Anterior cingulate cortex (tissue), 58 donors: ENCODE measurements at places on chromosomes 7 and 10.

DNA sequence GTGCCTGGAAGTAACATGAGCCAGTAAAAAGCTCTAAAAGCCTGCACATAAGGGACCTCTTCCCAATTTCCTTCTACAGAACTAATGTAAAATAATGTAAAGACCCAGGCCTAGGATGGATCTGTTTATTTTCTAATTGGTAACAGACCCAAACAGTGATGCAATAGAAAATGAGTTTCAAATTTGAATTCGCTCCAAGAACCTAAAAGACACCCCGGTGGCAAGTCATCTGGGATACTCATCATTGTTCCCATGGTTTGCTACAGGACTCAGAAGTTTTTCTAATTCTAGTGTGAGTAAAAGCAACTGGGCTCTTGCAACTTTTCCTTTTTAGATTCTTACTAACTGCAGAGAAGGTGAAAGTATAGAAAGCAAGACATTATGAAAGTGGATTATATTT lies 271.3 kb upstream of the CACNA2D1 start:
- DNase-seq = no peak

- DNase-seq = no peak
These were observed 21.9 kb upstream of the CPN1 start for GRCh38 chr10:100103581-100103980.

- no peak for DNase-seq
These were observed 495.2 kb upstream of the LRRN3 start for GRCh38 chr7:110595694-110596093.

GRCh38 chr10:131896403-131896802 lies 4.4 kb upstream of the PPP2R2D start:
- no peak for DNase-seq

- no peak for DNase-seq
These were observed 19.5 kb downstream of the GLI3 start for GRCh38 chr7:42217548-42217947.

GRCh38 chr10:89648074-89648473 lies 3.0 kb upstream of the PANK1 start:
- no peak for DNase-seq

DNA sequence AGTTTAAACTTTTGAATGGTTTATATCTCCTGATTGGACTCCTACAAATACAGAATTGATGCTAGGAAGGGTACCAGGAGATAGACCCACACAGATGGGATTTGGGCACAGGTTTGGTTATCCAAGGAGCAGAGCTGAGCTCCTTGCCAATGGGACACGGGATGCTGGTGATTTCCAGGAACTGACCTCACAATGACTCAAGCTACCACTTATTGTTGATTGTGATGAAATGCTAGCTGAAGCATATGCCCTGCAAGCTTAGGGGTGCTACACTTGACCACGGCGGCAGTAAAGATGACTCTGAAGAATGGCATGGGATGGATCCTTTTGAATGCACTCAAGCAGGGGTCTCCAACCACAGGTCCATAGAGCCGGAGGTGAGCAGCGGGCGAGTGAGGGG lies 45.5 kb upstream of the VKORC1L1 start:
- DNase-seq = no peak

GRCh38 chr10:90032519-90032918 lies 331.1 kb downstream of the KIF20B start:
- DNase-seq = no peak

- no peak for DNase-seq
These were observed 188.6 kb upstream of the LYZL2 start for GRCh38 chr10:30818010-30818660.

GRCh38 chr10:75297021-75297599 lies 61.4 kb upstream of the COMTD1 start:
- DNase-seq = no peak

DNA sequence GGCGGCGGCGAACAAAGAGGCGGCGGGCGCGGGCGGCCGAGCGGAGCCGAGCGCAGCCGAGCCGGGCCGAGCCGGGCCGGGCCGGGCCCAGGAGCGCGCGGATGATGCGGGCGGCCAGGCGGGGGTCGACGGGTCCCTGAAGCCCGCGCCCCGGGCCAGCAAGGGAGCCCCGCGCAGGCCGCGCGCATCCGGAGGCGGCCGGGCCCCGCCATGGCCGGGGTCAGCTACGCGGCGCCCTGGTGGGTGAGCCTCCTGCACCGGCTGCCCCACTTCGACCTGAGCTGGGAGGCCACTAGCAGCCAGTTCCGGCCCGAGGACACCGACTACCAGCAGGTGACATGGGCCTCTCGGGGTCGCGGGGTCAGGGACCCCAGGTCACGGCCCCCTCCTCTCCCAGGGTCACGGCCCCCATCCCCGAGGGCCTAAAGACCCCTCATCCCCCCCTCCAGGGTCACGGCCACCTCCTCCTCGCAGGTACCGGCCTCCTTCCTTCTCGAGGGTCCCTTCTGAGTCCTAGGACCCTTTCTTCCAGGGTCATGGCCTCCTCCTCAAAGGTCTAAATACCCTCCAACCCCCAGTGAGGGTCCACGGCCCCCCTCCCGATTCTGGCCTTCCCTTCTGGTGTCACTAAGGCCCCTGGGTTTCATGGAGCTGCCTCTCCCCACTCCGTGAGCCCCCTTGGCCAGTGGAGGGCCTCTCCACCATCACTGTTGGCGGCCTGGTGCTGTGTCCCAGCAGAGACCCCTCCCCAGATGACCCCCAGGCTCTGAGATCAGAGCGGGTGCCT lies at the start of gene TTYH3:
TTYH3 (plus strand) TSS at position 41 of the 787 bp plus-strand sequence; CDS start at position 211, 170 bp downstream.
- DNase-seq = no peak

- DNase-seq = no peak
These were observed 9.4 kb downstream of the NUDT5 start for GRCh38 chr10:12186323-12186722.

DNA sequence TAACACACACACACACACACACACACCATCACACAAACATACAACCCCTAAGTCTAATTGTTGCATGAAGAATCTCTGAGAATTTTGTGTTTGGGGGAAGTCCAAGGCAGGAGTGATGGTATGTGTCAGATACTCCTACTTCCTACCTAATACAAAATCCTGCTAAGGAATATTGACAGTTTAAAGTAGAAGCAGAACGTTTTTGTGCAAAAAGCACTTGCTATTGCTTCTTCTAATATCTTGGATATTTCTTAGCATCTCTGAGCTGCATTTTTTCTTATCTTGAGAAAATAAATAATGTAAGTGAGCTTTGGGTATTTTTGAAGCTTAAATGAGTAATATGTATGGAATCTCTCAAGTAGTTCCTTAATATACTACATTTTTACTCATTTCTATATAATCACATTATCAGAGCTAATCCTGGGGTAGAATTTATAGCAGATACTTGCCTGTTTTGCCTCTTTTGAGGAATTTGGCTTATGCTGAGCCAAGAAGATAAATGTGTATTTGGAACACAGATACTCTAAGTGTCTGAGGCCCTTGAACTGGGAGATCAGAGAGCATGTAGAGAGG lies 212.3 kb downstream of the DKK1 start:
- DNase-seq = no peak

DNA sequence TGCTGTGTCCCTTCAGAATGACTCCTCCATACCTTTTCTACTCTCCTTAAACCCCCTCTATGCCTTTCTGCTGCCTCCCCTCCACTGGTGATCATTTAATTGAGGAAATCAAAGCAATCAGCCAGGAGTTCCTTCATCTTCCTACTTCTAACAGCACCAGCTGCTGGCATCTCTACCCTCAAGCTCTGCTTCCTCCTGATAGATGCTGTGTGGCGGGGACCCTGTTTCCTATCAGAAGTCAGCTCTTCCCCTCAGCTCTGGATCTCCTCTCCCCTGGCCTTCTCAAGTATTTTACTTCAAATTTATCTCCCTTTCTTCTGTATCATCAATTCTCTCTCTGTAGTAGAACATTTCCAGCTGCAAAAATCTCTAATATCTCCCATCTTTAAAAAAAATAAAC lies 183.7 kb downstream of the ELMO1 start:
- no peak for DNase-seq

DNA sequence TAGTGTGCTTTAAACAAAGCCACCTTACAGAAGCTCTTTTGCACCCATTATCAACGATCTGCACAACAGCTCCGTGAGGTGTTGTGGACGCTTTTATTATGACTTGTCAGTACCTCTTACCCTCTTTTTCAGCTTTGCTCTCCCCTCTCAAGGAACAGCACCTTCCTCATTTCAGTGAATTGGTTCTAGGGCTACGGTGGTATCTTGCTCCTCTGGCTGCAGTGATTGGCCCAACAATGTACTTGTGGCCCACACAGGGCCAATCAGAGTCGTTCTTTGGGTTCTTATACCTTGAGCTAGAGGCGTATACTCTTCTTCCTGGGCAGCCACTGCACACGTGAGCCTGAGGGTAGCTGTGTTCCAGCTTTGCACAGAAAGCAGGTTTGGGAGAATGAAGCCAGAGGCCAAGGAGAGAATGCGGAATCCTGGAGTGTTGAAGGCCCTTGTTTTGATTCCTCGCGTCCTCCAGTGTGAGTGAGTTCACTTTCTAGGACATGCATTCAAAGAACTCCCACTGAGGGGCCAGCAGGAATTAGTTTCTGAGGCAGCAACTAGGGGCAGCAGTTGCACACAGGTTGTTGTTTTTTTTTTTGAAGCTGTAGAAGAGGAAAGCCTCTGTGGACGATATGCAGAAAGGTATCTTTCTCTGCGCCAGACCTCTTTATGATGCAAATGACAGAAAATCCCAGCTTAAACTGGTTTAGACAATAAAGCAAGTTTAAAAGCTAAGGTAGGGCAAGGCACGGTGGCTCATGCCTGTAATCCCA lies 49.8 kb upstream of the PDZD8 start:
- DNase-seq = no peak

- no peak for DNase-seq
These were observed 88.1 kb upstream of the RSU1 start for GRCh38 chr10:16905320-16905719.
